ENCODE measurements at places on chromosomes 2 and 18.

GRCh38 chr18:57439609-57439968, 4.4 kb downstream of the ONECUT2 start:
- DNase-seq = no peak

- no peak for DNase-seq
Measured at GRCh38 chr2:9610781-9611548, 19.8 kb downstream of the YWHAQ start.

GRCh38 chr2:233247744-233248143, 3.7 kb upstream of the ATG16L1 start:
- DNase-seq = peak; percentile 21

DNA sequence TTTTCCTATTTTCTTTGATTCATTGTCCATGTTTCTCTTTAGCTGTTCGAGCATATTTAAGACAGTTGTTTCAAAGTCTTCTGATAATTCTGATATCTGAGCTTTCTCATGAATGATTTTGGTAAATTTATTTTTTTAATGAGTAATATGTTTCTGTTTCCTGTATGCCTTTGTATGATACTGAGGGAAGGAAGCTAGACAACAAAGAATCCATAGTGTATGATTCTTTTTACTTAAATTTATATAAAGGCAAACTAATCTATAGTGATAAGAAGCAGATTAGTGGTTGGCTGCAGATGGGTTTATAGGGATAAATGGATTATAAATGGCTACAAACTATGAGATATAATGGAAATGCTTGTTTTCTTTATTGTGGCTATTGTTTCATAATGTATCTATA, 352.7 kb upstream of the CDH2 start:
- no peak for DNase-seq

DNA sequence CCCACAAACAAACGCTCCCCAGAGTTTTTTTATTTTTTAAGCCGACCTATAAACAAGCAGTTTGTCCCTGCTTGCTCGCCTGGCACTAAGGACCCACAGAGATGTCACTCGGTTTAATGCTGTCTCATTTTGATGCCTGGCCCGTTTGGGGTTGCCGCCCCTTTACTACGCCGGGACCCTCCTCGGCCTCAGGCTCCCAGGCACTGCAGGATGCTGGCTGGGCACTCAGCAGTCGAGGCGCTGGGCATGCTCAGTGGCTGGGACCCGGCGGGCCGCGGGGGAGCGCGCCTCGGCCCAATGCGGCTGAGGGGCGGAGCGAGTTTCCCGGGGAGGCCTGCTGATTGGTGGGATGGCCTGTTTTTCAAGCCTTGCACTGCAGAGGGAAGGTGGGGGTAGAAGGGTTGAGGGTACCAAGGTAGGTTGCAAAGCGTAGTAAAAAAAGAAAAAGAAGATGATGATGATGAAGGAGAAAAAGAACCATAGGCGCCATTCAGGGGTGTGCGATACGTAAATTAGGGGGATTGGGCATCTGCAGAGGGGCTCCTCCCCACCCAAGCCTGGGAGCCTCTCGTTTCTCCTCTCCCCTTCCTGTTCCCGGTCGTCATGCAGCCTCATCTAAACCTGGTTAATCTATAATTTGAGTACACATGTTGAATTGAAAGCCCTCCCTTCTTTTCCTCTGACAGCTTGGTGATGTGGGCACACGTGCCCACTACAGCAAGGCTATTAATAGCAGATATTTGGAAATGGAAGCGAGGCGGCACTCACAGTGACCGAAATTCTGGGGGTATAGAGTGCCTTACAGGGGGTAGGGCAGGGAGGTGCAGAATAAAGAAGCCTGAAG, 1.5 kb upstream of the IRS1 start:
- peak; percentile 82 for DNase-seq

- peak; percentile 1 for DNase-seq
Measured at GRCh38 chr18:72940986-72941385, 73.2 kb upstream of the NETO1 start.

GRCh38 chr2:217398860-217399259, 539.0 kb upstream of the TNP1 start:
- no peak for DNase-seq

- DNase-seq = no peak
Measured at GRCh38 chr2:43107679-43108078, 118.7 kb downstream of the ZFP36L2 start.

GRCh38 chr2:44560941-44561340, 199.2 kb downstream of the CAMKMT start:
- no peak for DNase-seq

DNA sequence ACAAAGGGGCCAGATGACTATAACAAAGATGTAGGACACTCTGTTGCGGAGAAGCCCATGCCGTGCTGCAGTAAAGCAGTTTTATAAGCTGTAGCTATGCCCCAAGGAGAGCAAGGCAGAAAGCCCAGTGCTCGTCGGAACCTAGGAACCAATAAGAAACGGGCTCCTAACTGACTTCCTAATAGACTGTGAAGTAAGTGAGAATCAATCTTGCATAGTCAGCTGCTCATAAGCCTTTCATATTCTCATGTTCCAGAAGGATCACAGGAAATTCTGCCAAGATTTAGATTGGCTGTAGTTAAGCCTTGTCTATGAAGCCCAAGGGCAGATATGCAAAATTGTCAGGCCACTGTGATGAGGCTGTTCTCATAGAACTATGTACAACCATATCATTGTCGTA, 98.4 kb downstream of the RTTN start:
- DNase-seq = no peak

DNA sequence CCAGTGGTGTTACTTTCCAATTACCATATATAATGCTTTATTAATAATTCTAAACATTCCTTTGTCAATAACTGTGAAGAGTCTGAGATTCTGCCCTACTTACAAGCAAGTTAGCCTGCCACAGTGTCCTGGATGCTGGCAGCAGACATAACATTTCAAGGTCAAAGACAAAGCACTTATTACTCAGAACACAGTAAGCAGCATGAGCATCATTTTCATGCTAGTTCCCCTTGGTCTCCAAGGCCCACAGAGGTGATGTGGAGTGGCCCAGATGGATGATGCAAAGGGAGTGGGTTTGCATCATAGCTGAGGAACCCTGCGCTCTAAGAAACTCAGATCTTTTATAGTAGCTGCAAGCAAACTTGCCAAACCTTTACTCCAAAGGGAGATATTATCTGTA, 349.7 kb downstream of the ZEB2 start:
- peak; percentile 16 for DNase-seq

- no peak for DNase-seq
Measured at GRCh38 chr2:67041051-67041450, 356.1 kb upstream of the ETAA1 start.

GRCh38 chr18:75533950-75534349, 106.4 kb upstream of the SMIM21 start:
- DNase-seq = peak; percentile 13

DNA sequence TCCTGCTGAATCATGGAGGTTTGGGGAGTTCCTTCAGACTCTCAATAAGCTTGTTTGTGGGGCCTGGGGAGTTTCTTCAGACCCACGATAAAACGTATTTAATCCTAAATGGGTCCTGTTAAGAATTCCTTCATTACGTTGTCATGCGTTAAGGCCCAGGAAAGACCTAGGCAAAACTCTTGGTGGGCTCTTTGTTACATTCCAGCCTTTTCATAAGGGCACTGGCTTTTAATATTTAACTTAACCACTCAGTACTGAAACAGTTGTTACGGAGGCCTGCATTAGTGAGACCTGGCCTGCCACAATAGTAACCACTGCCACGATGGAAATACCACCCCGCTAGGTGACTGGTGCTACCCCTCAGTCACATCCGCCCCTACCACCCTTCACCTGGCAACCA, 17.5 kb upstream of the BIN1 start:
- no peak for DNase-seq

DNA sequence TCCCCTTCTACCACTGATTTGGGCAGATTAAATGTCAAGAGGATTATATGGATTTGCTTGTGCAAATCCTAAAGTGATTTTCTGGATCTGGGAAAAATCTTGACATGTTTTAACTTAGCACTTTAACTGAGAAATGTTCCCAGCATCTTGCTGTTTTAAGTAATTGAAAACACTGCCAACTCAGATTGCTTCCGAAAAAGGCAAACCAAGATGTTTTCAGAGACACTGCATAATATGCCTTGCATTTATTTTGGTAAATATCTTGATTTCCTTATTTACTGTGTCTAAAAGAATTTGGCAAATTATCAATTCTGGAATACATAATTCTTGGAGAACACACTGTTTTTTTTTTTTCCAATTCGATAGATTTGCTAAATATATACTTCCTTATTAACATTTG, 385.0 kb upstream of the FAM98A start:
- DNase-seq = no peak

- no peak for DNase-seq
Measured at GRCh38 chr18:79848579-79849327, 51.0 kb downstream of the KCNG2 start.

GRCh38 chr2:144011553-144011952, 508.4 kb downstream of the ZEB2 start:
- DNase-seq = no peak

- peak; percentile 97 for DNase-seq
Measured at GRCh38 chr2:17643031-17643615, 102.6 kb downstream of the VSNL1 start.

DNA sequence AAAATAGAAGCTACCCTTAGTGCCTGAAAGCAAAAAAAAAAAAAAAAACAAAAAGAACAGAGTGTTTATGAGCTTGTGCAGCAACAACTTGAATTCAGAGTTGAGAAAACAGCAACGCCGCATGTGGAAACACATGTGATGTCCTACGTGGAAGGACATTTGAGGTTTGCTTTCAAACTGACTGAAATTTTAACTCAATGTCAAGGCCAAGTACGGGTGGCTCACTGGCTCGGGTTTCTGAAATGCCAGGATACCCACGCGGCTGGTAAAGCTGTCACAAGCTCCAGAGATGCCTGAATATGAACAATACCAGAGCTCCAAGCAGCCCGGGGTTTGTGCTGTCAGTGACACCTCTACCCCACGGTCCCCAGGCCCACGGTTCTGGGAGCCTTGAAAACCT, 72.2 kb upstream of the THOC1 start:
- DNase-seq = no peak

DNA sequence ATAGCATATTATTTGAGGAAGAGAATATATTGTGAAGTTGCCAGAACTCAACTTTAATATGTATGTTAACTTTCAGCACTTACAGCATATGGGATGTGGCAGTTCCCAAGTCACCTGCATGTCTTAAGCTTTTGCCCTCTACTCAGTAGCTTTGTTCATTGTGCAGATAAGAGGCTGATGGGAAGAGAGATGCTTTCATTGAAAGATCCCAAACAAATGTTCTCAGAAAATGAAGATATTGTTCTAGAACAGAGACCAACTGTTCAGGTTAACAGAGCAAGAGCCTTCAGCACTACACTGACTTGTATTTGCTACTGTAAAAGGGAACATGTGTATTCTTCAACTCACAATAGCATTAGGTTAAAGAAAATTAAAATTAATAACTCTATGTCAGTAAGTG, 28.1 kb downstream of the GAREM1 start:
- DNase-seq = no peak

- DNase-seq = peak; percentile 93
Measured at GRCh38 chr2:237235383-237236095, 149.8 kb downstream of the COPS8 start.

GRCh38 chr2:27351802-27352598, 4.6 kb downstream of the GTF3C2 start:
- no peak for DNase-seq

- no peak for DNase-seq
Measured at GRCh38 chr18:8603663-8604520, 5.3 kb upstream of the RAB12 start.

GRCh38 chr2:13616059-13616458, 899.3 kb downstream of the TRIB2 start:
- no peak for DNase-seq

DNA sequence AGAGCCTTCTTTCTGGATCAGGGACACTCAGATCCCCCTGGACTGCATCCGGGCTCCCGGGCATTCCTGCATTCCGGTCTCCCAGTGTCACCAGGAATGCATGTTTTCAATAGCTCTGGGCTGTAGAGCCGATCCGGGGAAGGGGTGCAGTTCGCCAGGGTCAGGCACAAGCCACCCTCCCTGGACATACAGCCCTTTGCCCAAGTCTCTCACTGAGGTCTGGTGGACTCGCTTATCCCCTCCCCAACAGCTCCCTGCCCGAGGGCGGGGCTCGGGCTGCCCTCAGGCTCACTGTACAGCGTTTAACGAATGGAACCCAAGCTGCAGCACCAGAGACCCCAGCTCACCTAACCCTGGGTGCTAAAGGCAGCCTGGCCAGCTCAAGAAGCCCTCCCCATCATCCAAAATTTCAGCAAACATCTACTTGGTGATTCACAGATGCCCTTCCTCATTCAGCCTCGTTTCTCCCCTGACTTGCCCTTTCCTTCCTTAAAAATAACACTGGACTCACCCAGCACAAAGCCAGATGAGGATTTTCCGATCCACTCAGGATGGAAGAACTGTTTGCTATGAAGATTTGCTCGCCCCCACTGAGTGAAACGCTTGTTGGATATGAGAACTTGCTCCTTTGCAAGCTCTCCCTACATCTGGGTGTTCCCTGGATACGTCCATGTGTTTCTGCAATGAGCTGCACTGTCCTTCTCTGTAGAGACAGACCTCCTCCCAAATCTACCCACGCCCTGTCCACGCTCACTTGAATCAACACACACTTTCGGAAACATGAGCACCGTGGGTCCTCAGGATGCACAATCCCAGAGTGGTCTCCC, 58.1 kb downstream of the PXDN start:
- peak; percentile 30 for DNase-seq

GRCh38 chr2:229313591-229313990, 42.5 kb upstream of the PID1 start:
- DNase-seq = peak; percentile 87

- no peak for DNase-seq
Measured at GRCh38 chr18:635171-635570, 22.3 kb upstream of the TYMS start.

- no peak for DNase-seq
Measured at GRCh38 chr2:23645230-23645808, 260.3 kb downstream of the KLHL29 start.

Data from foreskin fibroblast (primary cell).